B cell (primary cell): ENCODE measurements at places on chromosomes 7 and 10. TPM values are rescaled to one million over a fixed set of nuclear protein-coding genes. Genes with fewer than 3 reads are reported as not detected.

Gene ABCC2
- polyA plus RNA-seq = 4.2 and 6.9 TPM in 2 replicates

Gene SPDYE2
- 0.07 TPM in 1 of 2 replicates, not detected in the other for polyA plus RNA-seq

- no peak overlapping the region for H3K27ac ChIP-seq
- peaks cover 21% of the 10 kb centered on the region for H3K4me1 ChIP-seq
- no peak overlapping the region for H3K4me3 ChIP-seq
- H3K36me3 ChIP-seq = no peaks in the 10 kb centered on the region
- no peak for DNase-seq
- H3K27me3 ChIP-seq = no peaks in the 10 kb centered on the region
Observed at GRCh38 chr10:52220947-52221346, 93.1 kb upstream of the DKK1 start.

GRCh38 chr7:102834466-102834865, 78.3 kb upstream of the LRRC17 start:
- no peaks in the 10 kb centered on the region for H3K4me1 ChIP-seq
- no peak overlapping the region for H3K4me3 ChIP-seq
- H3K27me3 ChIP-seq = no peaks in the 10 kb centered on the region
- H3K27ac ChIP-seq = no peak overlapping the region
- H3K36me3 ChIP-seq = peaks cover 2% of the 10 kb centered on the region

Gene NCF1
- polyA plus RNA-seq = 643 and 725 TPM in 2 replicates

Gene CALD1
- 0.04 and 0.18 TPM in 2 replicates for polyA plus RNA-seq

GRCh38 chr10:102675666-102676533, 31.6 kb downstream of the TRIM8 start:
- peaks cover 31% of the 10 kb centered on the region for H3K4me1 ChIP-seq
- no peak overlapping the region for H3K27ac ChIP-seq
- no peaks in the 10 kb centered on the region for H3K27me3 ChIP-seq
- no peak overlapping the region for H3K4me3 ChIP-seq
- DNase-seq = peak; percentile 46

- H3K36me3 ChIP-seq = no peaks in the 10 kb centered on the region
- no peak overlapping the region for H3K27ac ChIP-seq
- no peaks in the 10 kb centered on the region for H3K4me1 ChIP-seq
- no peaks in the 10 kb centered on the region for H3K27me3 ChIP-seq
Observed at GRCh38 chr10:114393482-114393881, 10.8 kb downstream of the AFAP1L2 start.

DNA sequence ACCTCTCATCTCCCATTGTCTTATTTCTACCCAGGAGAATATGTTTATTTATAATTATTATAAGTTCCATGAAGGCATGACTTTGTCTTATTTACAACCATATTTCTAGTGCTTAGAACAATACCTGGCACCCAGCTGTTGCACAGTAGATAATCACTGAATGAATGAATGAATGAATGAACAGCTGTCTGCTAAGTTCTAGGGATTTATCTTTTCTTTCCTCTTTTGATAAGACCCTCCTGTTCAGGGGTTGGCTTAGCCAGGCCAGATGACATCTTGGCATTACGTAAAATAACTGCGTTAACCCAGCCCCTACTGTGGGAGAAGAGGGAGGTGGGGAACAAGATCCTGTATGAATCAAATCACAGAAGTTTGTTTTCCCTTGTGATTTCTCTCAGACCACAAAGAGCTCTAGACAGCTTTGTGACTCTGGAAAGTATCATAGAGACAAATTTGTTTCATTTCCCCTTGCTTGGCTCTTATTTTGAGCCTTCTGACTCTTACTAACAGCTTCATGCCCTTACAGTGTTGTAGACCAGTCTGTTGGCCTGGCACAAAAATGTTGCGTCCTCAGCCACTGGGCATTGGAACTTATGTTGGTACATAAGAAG, 8.4 kb downstream of the ZNF862 start:
- DNase-seq = peak; percentile 47
- peaks cover 1% of the 10 kb centered on the region for H3K36me3 ChIP-seq
- H3K4me1 ChIP-seq = peaks cover 17% of the 10 kb centered on the region
- H3K4me3 ChIP-seq = no peak overlapping the region
- H3K27ac ChIP-seq = peak overlapping the region; percentile 41
